ENCODE measurements at places on chromosomes 3 and 15.

DNA sequence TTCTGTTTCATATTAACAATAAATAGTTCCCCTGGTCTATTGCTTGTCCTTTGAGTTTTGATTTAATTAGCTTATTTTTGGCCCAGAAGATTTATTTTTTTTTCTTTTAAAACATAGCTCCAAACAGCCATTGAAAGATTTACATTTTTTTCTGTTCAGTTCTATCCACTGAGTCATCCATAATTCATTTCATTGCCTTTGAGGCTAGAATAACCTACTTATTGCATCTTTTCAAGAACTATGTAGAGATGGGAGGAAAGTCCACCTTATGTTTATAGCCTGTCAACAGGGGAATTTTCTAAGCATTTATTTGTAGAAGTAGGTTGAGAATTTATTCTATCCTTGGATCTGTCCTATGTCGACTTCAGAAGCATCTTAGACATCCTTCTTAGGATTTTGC, 53.4 kb upstream of the CHD2 start:
- no peak for DNase-seq

- no peak for DNase-seq
Observed at GRCh38 chr3:143360244-143360643, 240.7 kb downstream of the CHST2 start.

- DNase-seq, result no peak
Observed at GRCh38 chr3:22734756-22735155, 468.4 kb upstream of the UBE2E2 start.

- no peak for DNase-seq
Observed at GRCh38 chr3:16355828-16356227, 90.8 kb downstream of the OXNAD1 start.

Data from aorta (tissue), 5 donors.